Memory B cell (primary cell): ENCODE measurements at places on chromosomes 2 and 18.

- no peak overlapping the region for H3K4me3 ChIP-seq
- peaks cover 18% of the 10 kb centered on the region for H3K36me3 ChIP-seq
- H3K27ac ChIP-seq: no peak overlapping the region
- DNase-seq: no peak
- peaks cover 5% of the 10 kb centered on the region for H3K4me1 ChIP-seq
- H3K27me3 ChIP-seq: no peaks in the 10 kb centered on the region
Measured at GRCh38 chr2:44528595-44528994, 166.8 kb downstream of the CAMKMT start.

- peak overlapping the region; percentile 65 for H3K4me3 ChIP-seq
- H3K27ac ChIP-seq: peak overlapping the region; percentile 29
- H3K36me3 ChIP-seq: peaks cover 2% of the 10 kb centered on the region
- peaks cover 41% of the 10 kb centered on the region for H3K27me3 ChIP-seq
- DNase-seq: no peak
- H3K4me1 ChIP-seq: peaks cover 16% of the 10 kb centered on the region
Measured at GRCh38 chr2:70888923-70889715, 46.6 kb upstream of the ATP6V1B1 start.

DNA sequence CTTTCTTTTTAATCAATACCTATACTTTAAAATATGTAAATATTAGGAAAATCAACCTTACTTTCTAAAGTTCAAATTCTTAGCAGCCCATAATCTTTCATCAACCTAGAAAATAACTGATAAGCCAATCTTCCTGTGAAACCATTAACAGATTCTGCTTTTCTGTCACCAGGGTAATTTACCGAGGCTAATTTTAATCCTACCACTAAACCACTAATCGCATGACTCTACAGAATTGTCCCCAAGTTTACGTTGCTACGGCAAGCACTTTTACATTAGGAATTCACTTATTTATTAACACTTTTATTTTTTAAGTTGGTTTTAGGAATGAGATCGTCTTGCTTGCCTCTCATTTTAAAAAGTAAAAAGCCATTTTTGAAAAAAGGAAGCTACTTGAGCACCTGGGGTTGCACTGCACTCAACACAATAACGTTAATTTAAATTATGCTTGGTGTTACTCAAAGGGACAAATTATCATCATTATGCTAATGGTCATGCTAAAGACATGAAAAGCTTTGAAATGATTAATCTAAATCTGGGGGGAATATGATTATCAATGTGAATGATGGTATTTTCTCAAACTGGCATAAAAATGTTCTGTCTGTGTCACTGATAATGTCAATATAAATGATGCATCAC lies 10.2 kb downstream of the ZNF516 start:
- H3K27me3 ChIP-seq: peaks cover 8% of the 10 kb centered on the region
- H3K27ac ChIP-seq: no peak overlapping the region
- H3K4me1 ChIP-seq: peaks cover 8% of the 10 kb centered on the region
- no peak for DNase-seq

DNA sequence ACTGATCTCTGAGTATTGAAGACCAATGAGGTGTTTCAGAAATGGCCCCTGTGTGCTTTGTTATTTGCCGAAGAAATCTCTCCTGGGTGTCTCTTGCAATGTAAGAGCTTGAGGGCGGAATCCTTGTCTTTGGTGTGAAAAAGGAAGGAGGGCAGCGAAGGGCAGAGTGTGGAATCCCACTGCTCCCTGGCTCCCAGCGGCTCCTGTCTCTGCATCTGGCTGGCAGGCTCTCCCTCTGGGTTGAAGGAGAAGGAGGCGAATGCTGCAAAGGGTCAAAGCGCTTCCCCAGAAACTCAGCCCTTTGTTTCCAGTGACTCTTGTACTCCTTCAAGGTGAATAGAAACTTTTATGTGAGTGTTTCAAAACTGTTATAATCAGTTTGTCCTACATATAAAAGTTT lies 457.5 kb downstream of the CNTNAP5 start:
- no peaks in the 10 kb centered on the region for H3K27me3 ChIP-seq
- H3K36me3 ChIP-seq: no peaks in the 10 kb centered on the region
- DNase-seq: no peak
- no peak overlapping the region for H3K27ac ChIP-seq
- no peaks in the 10 kb centered on the region for H3K4me1 ChIP-seq
- no peak overlapping the region for H3K4me3 ChIP-seq

GRCh38 chr2:177239932-177240630 lies 24.4 kb downstream of the NFE2L2 start:
- H3K27ac ChIP-seq: peak overlapping the region; percentile 73
- peak overlapping the region; percentile 50 for H3K4me3 ChIP-seq
- peaks cover 47% of the 10 kb centered on the region for H3K4me1 ChIP-seq
- no peaks in the 10 kb centered on the region for H3K27me3 ChIP-seq

- H3K27ac ChIP-seq: peak overlapping the region; percentile 25
- peak overlapping the region; percentile 47 for H3K4me3 ChIP-seq
- H3K36me3 ChIP-seq: no peaks in the 10 kb centered on the region
- DNase-seq: no peak
Measured at GRCh38 chr2:8544171-8544785, 137.6 kb upstream of the ID2 start.

DNA sequence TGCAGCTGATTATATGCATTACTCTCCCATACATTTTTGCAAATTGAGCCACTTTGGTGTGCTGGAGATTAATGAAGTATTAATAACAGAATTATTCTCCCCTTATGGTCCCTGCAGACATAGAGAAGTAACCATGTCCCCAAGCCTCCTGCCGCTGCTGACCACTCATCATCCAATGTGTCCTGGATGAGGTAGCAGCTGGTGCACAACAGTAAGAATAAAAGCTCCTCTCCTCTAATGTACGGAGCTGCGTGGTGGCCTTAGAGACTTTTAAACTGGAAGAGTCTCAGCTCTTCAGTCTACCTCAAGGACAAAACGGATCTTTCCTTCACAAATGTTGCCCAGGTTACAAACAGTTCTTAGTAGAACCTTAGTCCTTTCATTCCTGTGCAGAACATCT lies 37.7 kb downstream of the TPO start:
- H3K27ac ChIP-seq: no peak overlapping the region
- peaks cover 1% of the 10 kb centered on the region for H3K27me3 ChIP-seq
- no peaks in the 10 kb centered on the region for H3K36me3 ChIP-seq
- no peaks in the 10 kb centered on the region for H3K4me1 ChIP-seq

DNA sequence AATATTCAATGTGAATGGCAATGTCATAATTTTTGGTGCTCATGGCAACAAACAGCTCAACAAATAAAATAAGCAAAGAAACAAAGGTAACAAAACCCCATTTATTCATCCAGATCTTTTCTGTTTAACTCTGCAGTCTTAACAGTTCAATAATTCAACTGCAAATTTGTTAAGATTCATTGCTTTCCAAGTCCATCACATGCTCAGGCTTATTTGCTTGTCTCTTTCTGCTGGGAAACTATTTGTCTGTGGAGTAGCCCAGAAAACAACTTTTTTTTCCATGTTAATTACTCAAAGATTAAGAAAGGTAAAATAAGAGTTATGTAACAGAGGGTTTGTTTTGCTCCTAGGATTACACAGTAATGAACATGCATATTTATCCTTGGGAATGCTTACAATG lies 92.6 kb upstream of the PNPT1 start:
- DNase-seq: no peak
- H3K4me1 ChIP-seq: no peaks in the 10 kb centered on the region
- peaks cover 9% of the 10 kb centered on the region for H3K27me3 ChIP-seq
- H3K4me3 ChIP-seq: no peak overlapping the region
- H3K36me3 ChIP-seq: no peaks in the 10 kb centered on the region
- no peak overlapping the region for H3K27ac ChIP-seq

DNA sequence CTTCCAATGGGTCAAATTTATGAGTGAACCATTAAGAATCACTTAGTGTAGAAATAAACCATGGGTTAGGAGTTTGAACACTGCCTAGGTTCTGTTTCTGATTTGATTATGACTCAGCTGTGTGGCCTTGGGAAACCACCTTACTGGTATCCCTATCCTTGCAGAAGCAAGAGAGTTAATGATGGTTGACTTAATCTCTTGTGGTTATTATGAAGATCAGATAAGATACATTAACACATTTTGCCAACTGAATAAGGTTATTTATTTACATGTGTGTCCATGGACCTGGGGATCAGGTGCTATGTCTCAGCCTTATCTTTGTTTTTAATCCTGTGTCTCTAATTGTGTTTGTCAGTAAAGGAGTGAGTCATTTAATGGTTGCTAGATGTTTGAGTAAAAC lies 5.4 kb upstream of the KCNJ13 start:
- peaks cover 3% of the 10 kb centered on the region for H3K4me1 ChIP-seq
- DNase-seq: no peak
- H3K36me3 ChIP-seq: peaks cover 4% of the 10 kb centered on the region

DNA sequence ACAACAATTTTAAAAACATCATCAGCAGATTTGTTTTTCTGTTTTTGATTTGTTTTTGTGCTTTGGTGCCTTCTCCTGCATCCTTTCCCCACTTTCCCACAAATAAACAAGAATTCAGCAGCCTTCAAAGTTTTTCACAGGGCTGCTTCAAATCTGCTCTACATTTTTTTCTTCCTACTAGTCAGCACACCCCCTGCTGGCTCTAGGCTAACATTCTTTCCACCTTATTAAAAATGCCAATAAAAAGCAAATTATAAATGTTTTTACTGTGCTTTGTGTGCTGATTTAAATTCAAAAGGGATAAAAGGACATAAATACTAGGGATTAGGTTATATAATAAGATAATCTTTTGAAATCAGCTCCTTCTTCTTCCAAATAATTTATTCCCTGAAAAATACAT lies 6.2 kb upstream of the CNTNAP5 start:
- no peaks in the 10 kb centered on the region for H3K4me1 ChIP-seq
- no peak for DNase-seq
- no peak overlapping the region for H3K4me3 ChIP-seq
- H3K27me3 ChIP-seq: peaks cover under 1% of the 10 kb centered on the region
- no peaks in the 10 kb centered on the region for H3K36me3 ChIP-seq
- no peak overlapping the region for H3K27ac ChIP-seq

- H3K27me3 ChIP-seq: no peaks in the 10 kb centered on the region
- H3K36me3 ChIP-seq: peaks cover 6% of the 10 kb centered on the region
- peaks cover 29% of the 10 kb centered on the region for H3K4me1 ChIP-seq
- peak overlapping the region; percentile 94 for H3K27ac ChIP-seq
- peak overlapping the region; percentile 94 for H3K4me3 ChIP-seq
Measured at GRCh38 chr18:23504720-23505119, 1.4 kb downstream of the RMC1 start.

GRCh38 chr18:14943967-14944636 lies 196.1 kb downstream of the ANKRD30B start:
- H3K36me3 ChIP-seq: no peaks in the 10 kb centered on the region
- H3K4me1 ChIP-seq: no peaks in the 10 kb centered on the region
- DNase-seq: no peak
- H3K27me3 ChIP-seq: no peaks in the 10 kb centered on the region

DNA sequence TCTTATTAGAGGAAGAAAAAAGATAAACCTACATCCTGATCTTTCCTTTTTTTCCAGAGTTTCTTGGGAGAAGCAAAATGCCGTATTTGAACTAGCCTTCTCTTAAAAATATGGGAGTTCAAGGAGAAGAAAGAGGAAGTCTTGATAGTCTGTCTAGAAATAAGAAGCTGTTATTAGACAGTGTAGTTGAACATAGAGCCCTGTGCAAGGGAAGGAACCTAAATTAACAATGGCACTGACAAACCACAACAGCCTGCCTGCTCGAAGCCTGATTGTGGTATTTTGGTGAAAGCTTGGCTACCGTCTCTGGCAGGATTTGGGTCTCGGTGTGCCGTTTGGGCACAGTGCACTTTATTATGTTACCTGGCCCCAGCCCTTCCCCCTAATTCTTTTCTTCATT lies 17.1 kb downstream of the SMARCAL1 start:
- DNase-seq: no peak
- peaks cover 60% of the 10 kb centered on the region for H3K36me3 ChIP-seq
- H3K4me3 ChIP-seq: no peak overlapping the region
- H3K4me1 ChIP-seq: no peaks in the 10 kb centered on the region
- no peaks in the 10 kb centered on the region for H3K27me3 ChIP-seq
- H3K27ac ChIP-seq: no peak overlapping the region

- H3K4me3 ChIP-seq: no peak overlapping the region
- peaks cover 25% of the 10 kb centered on the region for H3K4me1 ChIP-seq
- no peak for DNase-seq
- H3K27me3 ChIP-seq: no peaks in the 10 kb centered on the region
Measured at GRCh38 chr18:79684787-79685186, 5.2 kb downstream of the CTDP1 start.

DNA sequence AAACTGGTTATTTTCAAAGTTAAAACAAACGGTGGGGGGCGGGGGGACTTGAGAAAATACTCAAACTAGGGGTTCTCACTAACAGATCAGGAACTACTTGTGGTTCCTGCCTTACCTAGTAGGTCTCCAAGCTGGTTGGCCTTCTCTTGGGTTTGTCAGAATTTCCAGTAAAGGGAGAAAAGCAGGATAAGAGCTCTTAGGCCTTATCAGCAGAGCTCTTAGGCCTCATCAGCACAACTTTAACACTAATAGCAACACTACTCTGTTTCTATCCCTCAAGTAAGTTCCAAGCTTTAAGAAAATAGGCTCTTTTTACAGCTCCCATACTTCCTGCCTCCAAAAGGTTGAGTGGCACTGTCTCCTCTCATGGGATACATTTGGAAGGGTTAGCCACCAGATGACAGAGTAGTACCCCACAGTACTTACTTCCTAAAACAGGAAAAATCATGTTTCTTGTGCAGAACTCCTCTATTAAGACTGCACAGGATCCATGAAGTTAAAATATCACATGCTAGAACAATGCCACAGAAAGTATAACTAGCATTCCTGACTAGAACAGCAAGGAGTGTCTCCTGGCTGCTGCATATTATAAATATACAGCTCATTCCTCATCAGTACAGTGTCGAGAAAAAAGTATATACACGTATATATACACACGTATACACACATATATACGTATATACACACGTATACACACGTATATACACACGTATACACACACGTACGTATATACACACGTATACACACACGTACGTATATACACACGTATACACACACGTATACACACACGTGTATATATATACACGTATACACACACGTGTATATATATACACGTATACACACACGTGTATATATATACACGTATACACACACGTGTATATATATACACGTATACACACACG lies 6.1 kb downstream of the FBXO11 start:
- no peak overlapping the region for H3K4me3 ChIP-seq
- peaks cover 47% of the 10 kb centered on the region for H3K4me1 ChIP-seq
- no peaks in the 10 kb centered on the region for H3K27me3 ChIP-seq
- H3K36me3 ChIP-seq: peaks cover 5% of the 10 kb centered on the region
- DNase-seq: no peak
- H3K27ac ChIP-seq: peak overlapping the region; percentile 90

DNA sequence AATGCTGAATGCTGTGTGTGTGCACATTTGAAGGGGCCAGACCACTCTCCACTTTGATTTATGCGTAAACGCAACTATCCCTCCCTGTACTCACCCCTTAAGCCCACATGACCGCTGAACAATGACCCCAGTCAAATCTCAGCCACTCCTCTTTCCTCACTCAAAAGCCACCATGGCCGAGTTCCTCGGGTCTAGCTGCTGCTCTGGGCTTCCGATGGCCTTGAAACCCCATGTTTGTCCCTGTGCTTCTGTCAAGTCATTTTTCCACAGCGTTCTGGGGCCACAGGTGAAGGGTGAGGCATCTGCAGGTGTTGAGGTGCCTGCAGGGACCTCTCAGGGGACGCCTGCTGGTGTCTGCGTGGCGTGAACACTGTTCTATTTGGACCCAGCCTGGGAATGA lies 74.3 kb upstream of the TMEM18 start:
- no peak overlapping the region for H3K27ac ChIP-seq
- peaks cover 4% of the 10 kb centered on the region for H3K36me3 ChIP-seq
- DNase-seq: no peak
- H3K4me3 ChIP-seq: no peak overlapping the region
